Astrocyte (in vitro differentiated cells and primary cell): ENCODE measurements at places on chromosomes 3 and 15.

DNA sequence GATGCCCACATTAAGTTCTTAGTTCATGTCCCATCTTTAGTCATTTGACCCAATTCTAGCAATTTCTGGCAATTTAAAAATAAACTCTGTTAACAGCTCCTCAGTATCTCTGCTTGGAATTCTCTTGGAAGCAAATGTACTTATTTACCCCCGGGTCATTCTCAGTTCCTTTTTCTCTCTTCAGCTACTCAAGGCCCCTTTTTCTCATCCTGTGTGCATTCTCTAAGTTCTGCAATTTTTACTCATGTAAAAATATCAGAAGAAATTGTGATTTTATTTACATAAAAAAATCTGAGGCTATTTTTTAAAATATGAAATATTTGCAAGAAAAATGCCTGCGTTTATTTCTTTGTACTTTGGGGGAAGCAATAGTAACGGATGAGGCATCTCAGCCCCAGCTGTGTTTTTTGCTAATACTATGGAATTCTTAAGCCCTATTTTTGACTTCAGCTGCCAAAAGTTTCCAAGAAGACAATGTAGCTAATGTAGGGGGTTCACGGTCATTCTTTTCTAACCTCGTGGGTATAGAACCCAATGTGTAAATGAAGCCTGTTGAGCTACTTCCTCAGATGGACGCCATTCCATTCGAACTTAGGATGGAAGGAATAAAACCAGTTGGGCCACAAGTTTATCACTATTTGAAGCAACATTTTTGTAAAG is 20.0 kb downstream of the CERS3 start:
- DNase-seq, result no peak

GRCh38 chr3:185362850-185363661 is at the start of gene MAP3K13:
TSS of gene MAP3K13 (plus strand) at chr3:185363136. CDS start at chr3:185428582, 65,446 bp downstream.
- peak; percentile 94 for DNase-seq

- DNase-seq, result no peak
These were observed 24.5 kb upstream of the BFSP2 start for GRCh38 chr3:133375403-133375745.

GRCh38 chr3:53941950-53942349 is 50.3 kb upstream of the SELENOK start:
- DNase-seq, result no peak

DNA sequence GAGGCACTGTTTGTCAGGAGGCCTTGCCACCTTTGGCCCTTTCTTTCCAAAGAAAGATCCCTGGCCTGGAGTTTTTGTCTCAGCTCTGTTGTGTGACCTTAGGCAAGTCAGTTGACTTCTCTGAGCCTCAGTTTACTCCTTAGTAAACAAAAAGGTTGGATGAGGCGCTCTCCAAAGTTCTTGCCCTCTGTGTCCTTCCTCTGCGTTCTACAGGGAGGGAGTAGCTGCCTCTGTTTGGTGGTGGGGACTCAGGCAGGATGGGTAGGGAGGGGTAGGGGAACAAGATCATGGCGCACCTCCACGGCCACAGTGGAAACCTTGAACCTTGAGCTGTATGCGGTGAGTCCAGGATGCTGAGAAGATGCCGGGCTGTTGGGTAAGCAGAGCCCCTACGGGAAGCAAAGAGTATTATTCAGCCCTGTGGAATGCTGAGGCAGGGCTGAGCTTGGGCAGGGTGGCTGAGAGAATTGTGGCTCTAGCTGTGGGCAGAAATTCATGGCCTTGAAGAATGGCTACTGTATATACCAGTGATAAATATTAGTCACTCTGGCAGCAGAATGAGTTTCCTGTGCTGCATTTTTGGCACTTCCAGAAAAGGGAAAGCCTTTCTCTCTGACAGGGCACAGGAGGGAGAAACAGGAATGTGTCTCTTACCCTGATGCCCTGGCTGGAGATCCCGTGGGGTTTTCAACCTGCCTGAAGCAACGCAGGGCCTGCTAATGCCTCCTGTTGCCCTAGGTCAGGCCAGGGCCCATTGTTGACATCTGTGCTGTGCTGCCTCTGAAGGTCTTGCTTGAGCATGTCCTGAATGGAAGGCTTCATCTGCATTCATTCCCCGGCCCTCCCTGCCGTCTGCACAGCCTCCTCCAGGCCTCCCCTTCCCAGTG is 39.9 kb downstream of the SMAD3 start:
- peak; percentile 99 for DNase-seq

DNA sequence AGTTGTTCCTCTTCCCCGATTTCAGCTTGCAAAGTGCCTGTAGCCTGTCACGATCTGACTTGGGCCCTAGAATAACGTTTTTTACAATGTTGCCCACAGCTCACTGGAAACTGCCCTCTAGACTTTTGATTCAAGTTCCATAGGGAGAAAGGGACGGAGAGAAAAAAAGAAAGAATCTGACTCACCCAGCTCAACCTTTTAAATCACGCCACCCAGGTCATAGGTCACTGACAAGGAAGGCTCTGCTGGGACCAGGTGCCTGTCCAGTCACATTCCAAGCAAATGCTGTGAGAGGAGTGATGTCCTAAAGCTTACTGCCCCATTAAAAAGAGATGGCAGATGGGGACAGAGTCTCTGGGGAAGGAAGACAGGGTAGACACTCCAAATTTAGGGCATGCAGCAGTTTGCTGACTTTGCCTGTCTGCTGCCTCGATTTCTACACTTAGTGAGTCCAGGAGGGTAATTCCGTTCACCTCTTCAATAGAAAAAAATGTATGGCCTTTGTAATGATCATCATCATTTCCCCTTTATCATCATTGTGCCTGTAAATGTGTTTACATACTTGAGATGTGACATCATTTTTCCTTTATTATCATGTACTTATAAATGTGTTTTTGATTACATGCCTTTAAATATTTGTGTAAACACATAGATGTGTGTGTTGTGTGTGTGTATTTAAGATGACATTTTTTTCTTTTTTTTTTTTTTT is 8.4 kb upstream of the MYO1E start:
- no peak for DNase-seq

DNA sequence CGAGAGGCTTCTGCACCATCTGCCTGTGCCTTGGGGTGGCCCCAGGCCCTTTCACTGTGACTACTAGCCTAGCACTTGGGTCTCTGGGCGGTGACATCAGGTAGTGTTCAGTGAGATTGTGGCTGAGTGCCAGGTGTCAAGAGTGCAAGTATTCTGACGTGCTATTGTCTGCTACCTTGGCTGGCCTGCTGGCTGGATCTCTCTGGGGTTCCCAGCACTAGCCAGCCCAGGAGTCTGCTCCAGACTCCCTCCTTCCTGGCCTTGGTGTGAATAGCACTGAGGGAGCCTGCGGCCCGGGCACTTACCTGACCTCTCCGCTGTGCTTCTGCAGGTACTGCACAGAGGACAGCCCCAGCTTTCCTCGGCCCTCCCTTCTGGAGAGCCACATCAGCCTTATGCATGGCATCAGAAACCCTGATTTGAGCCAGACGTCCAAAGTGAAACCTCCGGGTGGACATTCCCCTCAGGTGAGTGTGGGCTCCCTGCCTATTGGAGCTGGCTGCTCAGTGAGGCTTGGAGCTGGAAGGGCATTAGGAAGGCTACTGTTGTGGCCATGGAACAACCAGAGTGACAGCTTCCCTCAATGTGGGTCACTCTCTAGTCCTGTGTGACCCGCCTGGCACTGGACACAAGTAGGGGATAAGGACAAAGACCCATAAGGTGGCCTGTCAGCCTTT is 17.5 kb upstream of the ALPK3 start:
- DNase-seq, result no peak

DNA sequence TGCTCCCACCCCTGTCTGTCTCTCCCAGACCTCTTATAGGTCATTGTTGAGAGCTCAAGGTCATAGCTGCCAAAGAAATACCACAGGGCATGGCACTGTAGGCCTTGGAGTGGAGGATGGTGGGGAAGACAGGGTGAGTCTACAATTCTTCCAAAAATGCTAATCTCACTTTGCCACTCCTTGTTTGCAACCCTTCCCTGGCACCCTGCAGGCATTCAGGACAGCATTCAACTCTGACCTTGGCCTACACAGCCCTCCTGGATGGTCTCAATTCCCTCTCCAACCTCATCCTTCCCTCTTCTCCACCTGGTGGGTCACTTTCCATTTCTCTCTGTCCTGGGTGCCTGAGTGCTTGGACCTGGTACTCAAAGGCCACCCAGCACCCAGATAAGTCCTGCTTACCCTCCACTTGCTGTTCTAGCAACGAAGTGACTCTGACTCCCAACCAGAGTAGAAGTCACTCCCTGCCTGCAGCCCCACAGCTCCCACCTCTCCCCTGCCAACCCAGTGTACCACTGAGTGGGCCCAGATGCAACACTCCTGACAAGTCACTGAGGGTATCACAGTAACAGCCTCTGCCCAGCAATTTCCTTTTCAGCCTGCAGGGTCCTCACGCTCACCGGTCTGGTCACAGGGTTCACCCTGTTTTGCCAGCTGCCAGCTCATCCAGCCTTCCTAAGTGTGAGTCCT is 36.6 kb downstream of the AMOTL2 start:
- DNase-seq, result no peak
